ENCODE measurements at places on chromosomes 16 and 17. TPM values are rescaled to one million over a fixed set of nuclear protein-coding genes. Genes with fewer than 3 reads are reported as not detected.

PDE6G gene
- not detected for total RNA-seq

COQ9 gene
- total RNA-seq: 59.5 TPM

EFCAB3 gene
- not detected for total RNA-seq

MYL4 gene
- total RNA-seq: not detected

TMEM114 gene
- total RNA-seq: not detected

PPP1R27 gene
- not detected for total RNA-seq

MYH2 gene
- not detected for total RNA-seq

TBX21 gene
- not detected for total RNA-seq

NEUROD2 gene
- not detected for total RNA-seq

MT4 gene
- total RNA-seq: not detected

FAM171A2 gene
- 0.90 TPM for total RNA-seq

OR1A1 gene
- not detected for total RNA-seq

CCL13 gene
- total RNA-seq: not detected

TRIM72 gene
- under 0.01 TPM for total RNA-seq

DLX4 gene
- total RNA-seq: not detected

AANAT gene
- not detected for total RNA-seq

MYO15B gene
- total RNA-seq: 3.6 TPM

HNF1B gene
- total RNA-seq: not detected

KRT222 gene
- total RNA-seq: not detected

MRC2 gene
- 19.6 TPM for total RNA-seq

ARSG gene
- total RNA-seq: 0.90 TPM

OR3A2 gene
- not detected for total RNA-seq

LYRM1 gene
- 40.8 TPM for total RNA-seq

Data from bronchial epithelial cell (primary cell).